Activated T-helper 1 cell treated with anti-CD3 and anti-CD28 coated beads, Interleukin-12 subunit alpha, Interleukin-12 subunit beta, Interleukin-2, Interleukin-4 antibody, amounts not matched to agents 30 ng/mL and 10 ng/mL and 1 ng/mL, durations not matched to agents 14 hours and 24 hours and 36 hours (primary cell): ENCODE measurements at places on chromosomes 7 and 10.

- DNase-seq = no peak
These were observed 552.3 kb downstream of the PTPRN2 start for GRCh38 chr7:158035343-158035742.

- no peak for DNase-seq
These were observed 22.3 kb downstream of the CACUL1 start for GRCh38 chr10:118732245-118733165.

DNA sequence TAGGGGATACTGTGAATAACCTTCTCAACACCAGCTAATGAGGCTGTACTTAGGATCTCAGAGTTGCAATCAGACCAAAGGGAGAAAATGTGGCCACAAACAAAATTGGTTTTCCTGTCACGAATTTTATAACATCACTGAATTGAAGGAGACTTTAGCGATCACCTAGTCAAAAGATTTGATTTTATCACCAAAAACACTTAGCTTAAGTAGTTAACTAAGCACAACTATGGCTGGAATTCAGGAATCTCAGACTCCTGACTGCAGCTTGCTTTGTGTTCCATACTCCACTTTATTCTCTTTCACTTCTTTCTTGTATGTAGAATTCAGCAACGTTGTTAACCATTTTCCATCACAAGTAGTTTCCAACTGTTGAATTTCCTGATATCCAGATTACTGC is 152.0 kb downstream of the SLC16A9 start:
- DNase-seq = no peak

- DNase-seq = no peak
These were observed 27.0 kb downstream of the TMEM209 start for GRCh38 chr7:130178251-130178650.

DNA sequence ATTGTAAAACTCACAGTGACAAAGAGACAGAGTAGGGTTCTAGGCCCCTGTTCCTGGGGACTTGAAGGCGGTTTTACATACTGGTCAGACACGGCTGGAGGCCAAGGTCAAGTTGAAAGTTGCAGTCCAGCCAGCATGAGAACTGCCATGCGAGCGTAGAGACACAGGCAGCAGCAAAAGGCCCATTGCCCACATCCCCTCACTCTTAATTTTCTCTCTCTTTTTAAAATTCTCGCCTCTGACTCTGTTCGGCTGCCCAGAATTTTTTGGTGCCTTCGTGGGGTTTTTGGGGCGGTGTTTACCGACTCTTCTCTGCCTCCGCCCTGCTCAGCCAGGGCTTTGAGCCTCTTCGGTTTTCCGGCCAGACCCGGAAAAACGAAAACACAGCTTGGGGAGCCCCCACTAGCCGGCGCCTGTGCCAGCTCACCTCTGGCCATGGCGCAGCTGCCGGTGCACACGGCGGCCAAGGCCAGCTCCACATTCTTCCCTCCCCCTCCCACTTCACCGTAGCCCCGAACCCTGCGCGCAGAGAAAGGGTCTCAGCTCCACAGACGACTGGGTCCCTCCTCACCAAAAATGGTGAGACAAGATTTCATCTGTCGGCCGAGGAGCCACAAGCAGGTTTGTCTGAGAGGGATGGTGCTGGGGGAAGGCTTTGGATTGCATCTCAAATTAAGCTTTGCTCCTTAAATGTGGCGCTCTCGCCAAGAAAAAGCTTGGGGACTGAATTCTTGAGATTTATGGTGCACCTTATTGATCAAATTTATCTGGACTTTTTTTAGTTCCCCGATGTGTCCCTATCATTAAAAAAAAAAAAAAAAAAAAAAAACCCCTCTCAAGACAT is 2.3 kb upstream of the HOXA13 start:
- no peak for DNase-seq
